ENCODE measurements at places on chromosomes 2 and 18.

GRCh38 chr2:224885836-224886547 lies 156.3 kb downstream of the DOCK10 start:
- no peak for DNase-seq

- no peak for DNase-seq
Observed at GRCh38 chr2:203886661-203887151, 19.1 kb downstream of the CTLA4 start.

GRCh38 chr2:125656190-125656589 lies 999.8 kb upstream of the GYPC start:
- no peak for DNase-seq

DNA sequence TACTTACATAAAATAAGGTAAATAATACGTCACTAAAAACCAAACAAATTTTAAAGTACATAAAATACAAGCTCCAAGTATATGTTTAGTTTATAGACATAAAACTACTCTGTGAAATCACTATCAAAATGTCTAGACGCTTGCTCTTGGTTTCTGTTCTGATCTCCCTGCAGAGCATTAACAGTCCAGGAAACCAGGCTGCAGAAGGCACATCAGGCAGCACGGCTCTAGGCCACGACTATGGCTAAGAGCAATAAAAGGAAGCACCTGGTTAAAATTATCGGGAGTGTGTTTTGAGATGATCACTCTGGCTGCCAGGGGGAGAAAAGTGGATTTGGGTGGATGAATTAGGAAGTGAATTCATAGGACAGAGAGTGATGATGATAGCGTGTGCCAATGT lies 196.0 kb upstream of the SPHKAP start:
- no peak for DNase-seq

DNA sequence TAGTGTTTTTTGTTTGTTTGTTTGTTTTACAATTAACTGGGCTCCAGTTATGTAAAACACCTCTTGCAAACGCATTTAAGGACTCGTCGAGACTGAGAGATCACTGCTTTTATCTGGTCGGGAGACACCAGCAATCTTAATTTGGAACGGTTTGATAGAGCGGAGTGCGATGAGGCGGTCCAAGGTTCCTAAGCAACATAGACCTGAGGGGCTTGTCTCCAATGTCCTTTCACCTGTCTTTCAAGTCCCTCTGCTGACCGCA lies 729 bp upstream of the SELENOI start:
- DNase-seq = no peak

- DNase-seq = peak; percentile 50
Observed at GRCh38 chr2:50820176-50820575, 211.8 kb downstream of the NRXN1 start.

DNA sequence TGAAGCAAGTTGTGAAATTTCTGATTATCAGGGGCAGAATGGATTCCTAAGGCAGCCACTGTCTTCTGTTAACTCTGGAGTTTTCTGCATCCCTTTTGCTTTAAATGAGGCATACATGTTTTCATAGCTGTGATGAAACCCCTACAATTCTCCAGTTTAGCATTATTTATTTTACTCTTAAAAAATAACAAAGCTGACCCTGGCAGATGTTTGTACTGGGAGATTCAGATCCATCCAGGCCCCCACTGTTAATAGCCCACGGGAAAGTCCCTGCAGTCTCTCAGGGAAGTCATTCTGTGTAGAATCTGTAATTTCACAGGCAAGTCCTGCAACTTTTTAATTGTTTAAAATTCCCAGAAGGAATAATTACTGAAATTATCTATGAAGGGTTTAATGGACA lies 353 bp upstream of the SULT1C4 start:
- DNase-seq = no peak

- no peak for DNase-seq
Observed at GRCh38 chr2:16587601-16588000, 78.0 kb downstream of the CYRIA start.

DNA sequence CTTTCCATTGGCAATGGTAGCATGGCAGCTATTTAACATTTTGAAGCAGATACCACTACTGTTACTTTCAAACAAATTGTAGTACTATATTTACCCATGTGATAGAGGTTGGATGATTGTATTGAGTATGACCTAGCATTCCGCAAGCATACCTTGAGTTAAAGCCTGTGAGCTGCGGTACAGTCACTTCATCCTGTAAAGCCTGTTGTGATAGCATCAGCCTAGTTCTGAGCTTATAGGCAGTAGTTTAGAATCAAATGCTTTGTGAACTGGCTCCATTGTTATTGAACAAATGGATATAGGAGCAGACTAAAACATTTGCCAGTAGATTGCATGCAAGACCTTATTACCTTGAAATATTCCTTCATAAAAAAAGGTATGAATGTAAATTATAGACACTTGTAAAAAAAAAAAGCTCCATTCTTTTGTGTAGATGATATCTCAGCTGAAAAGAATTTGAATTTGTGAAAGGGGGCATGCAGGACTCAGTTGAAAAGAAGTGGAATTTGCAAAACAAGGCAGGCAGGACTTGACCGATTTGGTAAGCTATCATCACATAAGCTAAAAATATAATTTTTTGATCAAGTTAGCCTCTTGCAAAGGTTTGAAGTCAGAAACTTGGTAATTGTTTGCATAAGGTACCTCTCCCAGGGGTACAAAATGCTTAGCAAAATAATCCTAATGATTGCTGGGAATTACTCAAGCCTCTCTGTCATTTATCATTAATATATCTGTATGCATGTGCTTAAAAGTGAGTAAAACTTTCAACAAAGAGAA lies 138.5 kb upstream of the ITGA4 start:
- no peak for DNase-seq

DNA sequence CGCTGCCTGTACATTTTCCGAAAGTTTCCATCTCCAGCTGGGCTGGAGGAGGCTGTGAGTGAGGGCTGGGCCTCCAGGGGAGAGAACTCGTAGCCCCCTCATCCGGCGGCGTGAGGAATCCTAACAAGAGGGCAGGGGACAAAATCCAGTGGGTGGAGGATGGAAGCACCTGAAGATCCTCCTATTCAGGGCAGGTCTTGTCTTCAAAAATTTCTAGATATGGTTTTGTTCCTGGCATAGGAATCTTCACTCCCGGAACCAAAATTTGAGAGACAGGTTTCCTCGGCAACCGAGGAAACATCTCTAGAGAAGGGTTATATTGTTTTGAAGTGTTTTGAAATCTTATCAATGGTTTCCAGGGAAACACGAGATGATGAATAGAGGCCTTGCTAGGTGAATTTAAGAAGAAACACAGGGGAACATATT lies 136.7 kb downstream of the SH3BP4 start:
- no peak for DNase-seq

DNA sequence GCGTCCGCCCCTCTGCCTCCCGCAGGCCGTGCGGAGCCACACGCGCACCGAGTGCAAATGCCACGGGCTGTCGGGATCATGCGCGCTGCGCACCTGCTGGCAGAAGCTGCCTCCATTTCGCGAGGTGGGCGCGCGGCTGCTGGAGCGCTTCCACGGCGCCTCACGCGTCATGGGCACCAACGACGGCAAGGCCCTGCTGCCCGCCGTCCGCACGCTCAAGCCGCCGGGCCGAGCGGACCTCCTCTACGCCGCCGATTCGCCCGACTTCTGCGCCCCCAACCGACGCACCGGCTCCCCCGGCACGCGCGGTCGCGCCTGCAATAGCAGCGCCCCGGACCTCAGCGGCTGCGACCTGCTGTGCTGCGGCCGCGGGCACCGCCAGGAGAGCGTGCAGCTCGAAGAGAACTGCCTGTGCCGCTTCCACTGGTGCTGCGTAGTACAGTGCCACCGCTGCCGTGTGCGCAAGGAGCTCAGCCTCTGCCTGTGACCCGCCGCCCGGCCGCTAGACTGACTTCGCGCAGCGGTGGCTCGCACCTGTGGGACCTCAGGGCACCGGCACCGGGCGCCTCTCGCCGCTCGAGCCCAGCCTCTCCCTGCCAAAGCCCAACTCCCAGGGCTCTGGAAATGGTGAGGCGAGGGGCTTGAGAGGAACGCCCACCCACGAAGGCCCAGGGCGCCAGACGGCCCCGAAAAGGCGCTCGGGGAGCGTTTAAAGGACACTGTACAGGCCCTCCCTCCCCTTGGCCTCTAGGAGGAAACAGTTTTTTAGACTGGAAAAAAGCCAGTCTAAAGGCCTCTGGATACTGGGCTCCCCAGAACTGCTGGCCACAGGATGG lies 7.1 kb upstream of the WNT10A start:
- DNase-seq = no peak

DNA sequence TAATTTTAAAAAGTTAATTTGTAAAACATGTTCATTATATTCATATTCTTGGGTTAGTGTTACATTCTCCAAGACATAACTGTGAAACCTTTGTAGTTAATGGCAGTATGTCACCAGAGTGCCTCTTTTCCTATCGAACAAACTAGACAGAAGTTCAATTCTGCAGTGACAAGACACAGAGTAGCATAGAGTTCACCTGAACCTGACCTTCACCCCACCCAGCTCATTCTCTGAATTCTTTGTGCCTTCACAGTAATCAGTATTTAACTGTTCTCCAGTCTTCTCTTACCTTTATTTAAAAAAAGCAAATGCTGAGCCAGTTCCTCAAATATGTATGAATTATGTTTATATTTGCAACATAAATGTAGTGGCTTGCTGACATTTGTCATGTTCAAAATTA lies 52.9 kb upstream of the CHMP1B start:
- DNase-seq = no peak

GRCh38 chr18:24195296-24196053 lies 56.6 kb downstream of the CABYR start:
- no peak for DNase-seq

- DNase-seq = no peak
Observed at GRCh38 chr18:49861659-49862058, 48.3 kb upstream of the ACAA2 start.

DNA sequence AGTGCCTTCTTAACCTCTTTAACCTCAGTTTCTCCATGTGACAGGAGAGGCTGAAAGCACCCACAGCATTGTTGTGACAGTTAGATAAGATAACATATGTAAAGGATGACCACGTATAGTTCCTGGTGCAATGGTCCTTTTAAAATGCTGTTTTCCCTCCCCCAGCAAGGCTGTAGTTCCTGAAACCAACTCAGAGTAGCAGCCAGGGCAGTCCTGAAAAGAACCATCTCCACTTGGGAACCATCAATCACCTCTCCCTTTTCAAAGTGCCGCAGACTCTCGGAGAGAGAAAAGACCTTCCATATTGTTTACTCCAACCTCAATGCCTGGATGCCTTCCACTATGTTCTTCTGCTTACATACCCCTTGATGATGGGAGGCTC lies 158.8 kb downstream of the DDX1 start:
- no peak for DNase-seq

DNA sequence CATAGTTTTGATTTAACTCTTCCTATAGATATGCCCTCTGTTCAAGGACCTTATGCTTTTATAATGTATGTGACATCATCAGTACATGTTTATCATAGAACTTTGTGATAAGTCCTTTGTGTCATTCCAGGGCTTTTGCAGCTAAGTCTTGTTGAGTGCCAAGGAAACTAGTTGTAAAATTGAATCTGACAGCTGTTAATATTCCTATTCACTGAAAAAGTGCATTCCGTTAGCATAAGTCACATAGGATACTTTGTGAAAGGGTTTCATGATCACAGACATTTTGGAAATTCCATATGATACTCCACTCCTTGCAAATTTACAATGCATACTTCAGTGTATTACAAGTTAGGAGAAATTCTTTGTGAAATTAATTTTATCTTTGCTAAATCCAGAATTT lies 503.4 kb downstream of the CCDC85A start:
- DNase-seq = no peak

Data from NCI-H2171 (cell line).